ENCODE measurements at places on chromosomes 11 and 22.

DNA sequence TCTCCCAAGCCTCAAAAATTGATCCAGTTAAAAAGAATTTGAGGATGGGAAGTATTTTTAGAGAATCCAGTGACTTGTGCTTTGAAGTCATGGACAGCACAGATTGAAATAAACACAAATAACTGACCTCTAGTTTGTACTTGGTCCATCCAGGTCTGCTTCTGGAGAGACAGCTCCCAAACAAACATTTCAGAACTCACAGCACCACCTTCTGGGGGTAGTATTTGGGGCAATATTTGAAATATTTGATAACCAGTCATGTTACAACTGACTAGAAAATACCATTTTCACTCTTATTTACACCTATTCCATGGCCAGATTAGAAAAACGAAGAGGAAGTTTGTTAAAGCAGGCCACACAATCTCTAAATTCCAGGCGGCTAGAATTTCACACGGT is 56.2 kb downstream of the CTSC start:
- DNase-seq: no peak

DNA sequence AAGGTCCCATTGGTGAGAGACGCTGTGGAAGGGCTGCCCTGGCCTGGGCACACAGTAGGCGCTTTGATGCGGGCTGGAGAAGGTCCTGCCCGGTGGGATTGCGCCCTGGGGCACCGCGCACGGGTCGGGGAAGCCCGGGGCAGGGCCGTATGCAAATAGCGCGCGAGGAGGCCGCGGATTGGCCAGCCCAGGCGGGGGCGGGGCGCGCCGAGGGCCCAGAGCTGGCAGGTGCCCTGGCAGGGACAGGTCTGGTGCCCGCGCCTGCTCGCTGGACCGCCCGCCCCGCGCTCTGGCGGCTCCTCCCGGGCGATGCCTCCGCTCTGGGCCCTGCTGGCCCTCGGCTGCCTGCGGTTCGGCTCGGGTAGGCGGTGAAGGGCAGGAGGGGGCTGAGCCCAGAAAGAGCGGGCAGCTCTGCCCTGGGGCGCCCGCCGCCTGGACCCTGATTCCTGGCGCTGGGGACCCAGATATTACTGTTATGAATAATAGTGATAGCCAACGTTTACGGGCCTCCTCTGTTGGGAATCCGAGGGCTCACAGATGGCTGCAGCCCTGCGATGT is at the start of gene UPK3A:
UPK3A (plus strand) TSS at position 245 of the 558 bp plus-strand sequence; CDS start at position 310, 65 bp downstream.
- peak; percentile 55 for DNase-seq

GRCh38 chr11:125662689-125663088 is 18.0 kb downstream of the ACRV1 start:
- no peak for DNase-seq

DNA sequence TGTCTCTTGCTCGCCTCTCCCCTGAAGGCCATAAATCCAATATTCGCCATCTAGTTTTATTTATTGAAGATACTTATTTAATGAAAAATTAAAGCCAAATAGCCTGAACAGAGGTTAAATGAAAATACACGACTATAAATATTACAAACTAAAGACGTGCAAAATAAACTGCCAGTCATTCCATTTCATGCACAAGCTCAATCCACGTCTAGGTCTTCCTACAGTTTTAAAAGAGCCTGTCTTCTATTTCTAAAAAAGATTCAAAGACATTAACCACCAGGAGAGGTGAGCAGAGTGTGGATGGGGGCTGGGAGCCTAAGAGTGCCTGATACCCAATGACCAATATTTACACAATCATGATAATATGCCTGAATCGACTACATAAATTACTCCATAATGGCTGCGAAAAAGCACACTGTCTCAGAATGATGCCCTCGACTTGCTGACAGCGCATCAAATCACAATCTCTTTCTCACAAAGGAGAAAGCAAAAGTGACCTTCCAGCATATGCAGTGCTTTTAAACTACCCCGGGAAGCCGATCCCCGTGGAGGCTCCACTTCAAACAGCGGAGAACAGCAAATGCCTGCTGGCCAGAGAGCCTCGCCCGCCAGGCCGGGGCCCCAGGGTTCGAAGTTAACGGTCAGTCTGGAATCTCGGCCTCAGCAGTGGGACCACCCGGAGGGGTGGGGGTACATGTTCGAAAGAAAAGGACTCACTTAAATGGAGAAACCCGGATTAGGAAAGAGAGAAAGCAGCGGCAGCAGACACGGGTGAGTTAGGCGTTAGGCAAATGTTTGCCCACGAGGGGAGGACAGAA is 1.7 kb downstream of the FCHSD2 start:
- DNase-seq: no peak

GRCh38 chr11:48109046-48109666 is 107.5 kb upstream of the OR4B1 start:
- DNase-seq: no peak

GRCh38 chr11:120334894-120335462 is 1.2 kb upstream of the ARHGEF12 start:
- DNase-seq: peak; percentile 25

- DNase-seq: no peak
Measured at GRCh38 chr22:46136486-46137217, 13.7 kb upstream of the PPARA start.

GRCh38 chr11:86672007-86672621 is at the start of gene ME3:
ME3 (minus strand) TSS chr11:86672616.
- DNase-seq: peak; percentile 57

- no peak for DNase-seq
Measured at GRCh38 chr11:86790867-86791849, 9.2 kb upstream of the PRSS23 start.

DNA sequence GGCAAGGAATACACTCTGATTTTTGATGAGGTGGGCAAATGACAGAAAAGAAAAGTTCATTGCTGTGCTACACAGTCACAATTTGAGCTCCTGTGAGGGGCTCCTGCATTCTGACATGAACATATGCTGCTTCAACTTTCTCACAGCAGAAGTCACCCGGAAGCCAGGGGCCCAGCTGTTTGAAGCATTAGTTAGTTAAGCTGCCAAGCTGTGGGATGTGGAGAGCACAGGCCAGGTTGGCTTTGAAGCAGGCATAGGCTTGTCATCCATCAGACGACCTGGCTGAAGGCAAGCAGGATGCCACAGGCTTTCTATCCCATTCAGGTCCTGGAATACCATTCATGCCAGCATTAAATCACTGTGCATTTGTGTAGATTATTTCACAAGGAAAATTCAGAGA is 63.1 kb downstream of the MTNR1B start:
- DNase-seq: no peak

- DNase-seq: no peak
Measured at GRCh38 chr11:110720431-110721275, 8.4 kb upstream of the ARHGAP20 start.

GRCh38 chr11:132037467-132037862 is 667.0 kb downstream of the NTM start:
- no peak for DNase-seq

DNA sequence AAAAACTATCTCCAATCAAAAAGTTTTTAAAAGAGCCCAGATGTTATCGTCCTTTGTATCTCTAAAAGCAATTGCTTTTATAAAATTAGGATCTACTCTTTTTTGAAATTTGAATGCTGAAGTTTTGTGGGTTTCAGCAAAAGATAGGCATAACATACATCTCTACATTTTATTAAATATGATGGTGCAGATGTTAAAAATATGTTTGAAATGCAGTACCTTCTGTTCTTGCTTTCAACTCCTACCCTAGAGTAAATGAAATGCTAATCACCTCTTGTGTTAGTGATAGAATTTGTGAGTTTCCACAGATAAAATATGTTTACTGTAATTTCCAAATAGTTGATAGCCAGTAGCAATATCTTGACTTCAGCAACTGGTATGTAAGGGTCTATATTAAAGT is 95.7 kb upstream of the VPREB1 start:
- DNase-seq: no peak

DNA sequence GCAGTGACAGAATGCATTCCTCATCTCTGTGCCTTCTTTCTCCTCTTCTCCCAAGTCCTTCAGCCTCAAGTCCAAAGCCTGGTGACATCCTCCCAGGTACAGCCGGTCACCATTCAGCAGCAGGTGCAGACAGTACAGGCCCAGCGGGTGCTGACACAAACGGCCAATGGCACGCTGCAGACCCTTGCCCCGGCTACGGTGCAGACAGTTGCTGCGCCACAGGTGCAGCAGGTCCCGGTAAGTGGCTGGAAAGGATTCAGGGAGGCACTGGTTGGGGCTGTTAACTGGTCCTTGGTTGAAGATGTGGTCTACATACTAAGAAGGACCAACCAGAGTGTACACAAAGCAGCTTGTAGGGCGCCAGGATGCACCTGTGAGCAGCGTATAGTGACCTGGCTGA is 35.7 kb downstream of the SREBF2 start:
- no peak for DNase-seq

- DNase-seq: no peak
Measured at GRCh38 chr11:73342633-73343032, 33.6 kb upstream of the RELT start.

- no peak for DNase-seq
Measured at GRCh38 chr11:99814738-99815137, 794.0 kb downstream of the CNTN5 start.

- DNase-seq: no peak
Measured at GRCh38 chr11:69157156-69157821, 1.6 kb downstream of the SMIM38 start.

GRCh38 chr11:64553554-64554201 is 37.3 kb upstream of the SLC22A12 start:
- peak; percentile 40 for DNase-seq

GRCh38 chr11:106176817-106177216 is 99.4 kb downstream of the AASDHPPT start:
- DNase-seq: no peak
